CD4-positive, alpha-beta T cell treated with Interleukin-12 subunit alpha and Interleukin-12 subunit beta, for 1 hour (primary cell): ENCODE measurements at places on chromosomes 1 and 21.

GRCh38 chr1:226195144-226195543, 8.6 kb upstream of the ACBD3 start:
- no peak for DNase-seq

DNA sequence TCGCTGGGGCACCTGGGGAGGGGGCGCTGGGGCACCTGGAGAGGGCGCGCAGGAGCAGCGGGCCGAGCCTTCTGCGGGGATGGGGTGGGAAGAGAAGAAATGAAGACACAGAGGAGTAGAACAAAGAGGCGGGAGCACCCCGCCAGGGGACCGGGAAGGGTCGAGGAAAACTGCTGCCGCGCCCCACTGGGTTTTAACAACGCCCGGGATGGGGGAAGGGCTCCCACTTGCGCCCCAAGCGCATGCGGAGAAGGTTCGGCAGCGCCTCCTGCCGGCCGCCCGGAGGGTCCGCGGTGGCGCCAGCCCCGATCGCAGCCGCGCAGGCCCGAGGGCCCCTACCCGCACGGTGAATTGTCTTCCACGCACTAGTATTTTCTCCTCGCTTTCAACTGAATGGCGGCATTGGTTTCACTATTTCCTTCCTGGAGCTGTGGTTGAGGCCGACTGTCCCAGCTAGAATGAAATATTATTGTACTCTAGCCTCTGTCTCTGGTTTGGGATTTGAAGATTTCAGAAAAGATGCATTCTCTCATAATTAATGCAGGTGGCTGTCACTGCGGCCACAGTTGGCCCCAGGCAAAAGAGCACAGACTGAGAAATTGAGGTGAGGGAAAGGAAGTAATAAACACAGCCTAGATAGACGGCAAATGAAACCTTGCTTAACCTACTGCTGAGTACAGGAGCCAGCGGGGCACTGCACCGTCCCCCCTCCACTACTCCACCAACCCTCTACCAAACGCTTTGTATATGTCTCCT, 57.3 kb downstream of the MAB21L3 start:
- DNase-seq = peak; percentile 87

GRCh38 chr21:20618878-20619277, 379.3 kb upstream of the NCAM2 start:
- no peak for DNase-seq

DNA sequence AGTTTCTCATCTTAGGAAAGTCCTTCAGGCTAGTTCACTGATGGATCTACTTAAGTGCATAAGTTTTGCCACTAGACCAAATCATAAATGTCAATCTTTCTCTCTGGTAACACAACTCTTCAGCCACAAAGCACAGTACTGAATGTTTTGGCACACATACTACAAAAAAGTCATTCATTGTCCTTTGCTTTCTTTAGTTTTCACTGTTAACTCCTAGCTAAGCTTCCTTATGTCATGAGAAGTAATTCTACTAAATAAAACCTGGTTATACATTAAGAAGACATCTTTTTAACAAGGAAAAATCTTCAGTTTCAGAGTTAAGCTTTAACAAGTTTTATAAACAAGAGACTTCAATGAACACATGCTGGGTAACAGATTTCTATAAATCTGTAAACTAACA, 379.2 kb upstream of the NFIA start:
- DNase-seq = no peak

DNA sequence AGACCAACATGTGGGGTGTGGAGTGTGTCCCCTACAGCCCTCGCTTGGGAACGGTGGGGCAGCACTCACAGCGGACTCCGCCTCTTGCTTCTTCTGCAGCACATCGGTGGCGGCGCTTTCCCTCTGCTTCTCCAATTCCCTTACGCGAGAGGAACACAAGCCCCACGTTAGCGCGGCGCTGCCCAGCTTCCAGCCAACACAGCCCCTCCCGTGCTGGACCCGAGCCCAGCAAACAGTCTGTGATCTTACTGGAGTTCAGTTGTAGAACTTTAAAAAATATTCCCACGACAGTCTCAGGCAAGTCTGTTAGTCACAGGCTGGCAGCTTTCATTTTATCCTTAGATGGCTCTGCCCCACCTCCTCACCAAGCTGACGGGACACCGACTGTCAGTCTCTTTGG, 13.6 kb downstream of the THAP3 start:
- DNase-seq = no peak

GRCh38 chr1:21277180-21277579, 13.1 kb downstream of the ECE1 start:
- DNase-seq = no peak

- DNase-seq = no peak
These were observed 28.4 kb downstream of the TRIM45 start for GRCh38 chr1:117093091-117093534.

- DNase-seq = no peak
These were observed 666 bp upstream of the BEND5 start for GRCh38 chr1:48777219-48777895.

- no peak for DNase-seq
These were observed 5.1 kb downstream of the PRXL2B start for GRCh38 chr1:2591581-2592261.

DNA sequence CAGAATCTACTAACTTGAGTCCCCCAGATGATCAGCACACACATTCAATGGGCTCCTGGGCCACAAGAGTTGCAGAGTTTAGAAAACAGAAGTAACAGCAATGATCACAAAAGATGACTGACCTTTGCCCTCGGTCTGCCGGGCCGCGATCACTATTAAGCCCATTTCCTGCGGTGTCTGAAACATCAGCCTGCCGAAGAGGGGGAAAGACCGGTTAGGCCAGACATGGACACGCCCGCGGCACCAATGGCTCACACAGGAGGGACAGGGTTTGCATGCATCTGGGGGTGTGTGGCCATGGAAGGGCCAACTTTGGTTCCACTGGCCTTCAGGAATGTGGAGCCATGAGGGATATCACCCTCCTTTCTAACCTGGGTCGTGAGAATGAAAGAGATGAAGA, 68.2 kb downstream of the SIM2 start:
- DNase-seq = no peak

DNA sequence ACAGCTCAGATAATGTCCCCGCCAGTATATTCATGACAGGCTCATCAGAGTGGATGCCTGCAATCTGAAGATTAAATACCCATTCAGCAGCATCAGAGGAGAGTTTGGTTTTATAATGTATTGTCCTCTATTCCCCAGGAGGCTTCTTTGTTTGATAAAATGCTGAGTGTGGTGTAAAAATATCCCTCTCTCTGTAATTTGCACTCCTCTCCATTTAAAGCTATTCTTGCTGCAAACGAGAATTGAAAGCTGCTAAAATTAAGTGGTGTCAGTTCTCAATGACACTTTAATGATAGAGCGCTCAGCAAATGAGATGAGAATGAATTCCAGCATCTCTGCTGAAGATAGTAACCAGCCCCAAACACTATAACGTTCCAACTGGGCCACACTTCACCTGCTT, 205.7 kb upstream of the RRP15 start:
- DNase-seq = no peak

GRCh38 chr21:16007943-16008342, 278.2 kb downstream of the USP25 start:
- no peak for DNase-seq
